ENCODE measurements at places on chromosomes 7 and 10. TPM values are rescaled to one million over a fixed set of nuclear protein-coding genes. Genes with fewer than 3 reads are reported as not detected.

PNLIP gene
- total RNA-seq, result not detected

ZNF488 gene
- total RNA-seq, result not detected

PNLIPRP2 gene
- not detected for total RNA-seq

ZNF503 gene
- 16.4 TPM for total RNA-seq

TMEM209 gene
- 7.6 TPM for total RNA-seq

CPN1 gene
- total RNA-seq, result not detected

SPDYE8 gene
- not detected for total RNA-seq

HOXA4 gene
- total RNA-seq, result 0.47 TPM

C10orf67 gene
- not detected for total RNA-seq

NPFFR1 gene
- total RNA-seq, result under 0.01 TPM

NKX1-2 gene
- not detected for total RNA-seq

SAP25 gene
- total RNA-seq, result not detected

PBLD gene
- total RNA-seq, result 6.4 TPM

KLLN gene
- 0.47 TPM for total RNA-seq
